ENCODE measurements at places on chromosomes 7 and 10. TPM values are rescaled to one million over a fixed set of nuclear protein-coding genes. Genes with fewer than 3 reads are reported as not detected.

DNA sequence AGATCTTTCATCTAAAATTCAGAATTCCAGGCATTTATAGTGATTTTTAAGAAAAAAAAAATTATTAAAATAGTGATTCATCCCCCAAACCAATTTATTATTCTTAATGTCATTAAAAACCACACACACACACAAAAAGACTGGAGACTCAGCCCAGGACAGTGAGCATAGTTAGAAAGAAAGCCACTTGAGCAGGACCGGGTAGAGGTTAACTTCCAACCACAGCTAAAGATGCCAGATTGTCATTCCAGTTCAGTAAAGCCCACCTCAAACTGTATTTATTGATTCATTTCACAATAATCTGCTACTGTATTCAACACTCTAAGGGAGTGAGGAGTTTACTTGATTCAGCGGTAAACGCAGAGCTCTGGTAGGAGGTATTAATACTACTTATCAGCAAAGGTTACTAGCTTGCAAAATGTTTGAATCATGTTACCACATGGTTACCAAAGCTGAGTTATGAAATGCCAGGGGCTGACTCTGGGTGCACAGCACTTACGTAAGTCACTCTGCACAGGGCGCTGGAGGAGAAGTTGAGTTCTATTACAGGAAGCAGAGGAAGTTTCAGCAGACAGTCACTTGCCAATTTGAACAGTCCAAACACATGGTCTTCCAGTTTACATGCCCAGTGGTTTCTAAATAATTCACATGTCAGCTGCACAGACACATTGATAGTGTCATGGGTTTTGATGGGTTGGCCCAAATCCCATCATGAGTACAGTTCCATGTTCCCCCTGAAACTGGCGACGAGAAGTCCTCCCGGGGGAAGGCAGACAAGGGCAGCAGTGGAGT, 64.6 kb downstream of the KLF6 start:
- DNase-seq: no peak

CYP3A4 gene
- not detected for total RNA-seq

DNA sequence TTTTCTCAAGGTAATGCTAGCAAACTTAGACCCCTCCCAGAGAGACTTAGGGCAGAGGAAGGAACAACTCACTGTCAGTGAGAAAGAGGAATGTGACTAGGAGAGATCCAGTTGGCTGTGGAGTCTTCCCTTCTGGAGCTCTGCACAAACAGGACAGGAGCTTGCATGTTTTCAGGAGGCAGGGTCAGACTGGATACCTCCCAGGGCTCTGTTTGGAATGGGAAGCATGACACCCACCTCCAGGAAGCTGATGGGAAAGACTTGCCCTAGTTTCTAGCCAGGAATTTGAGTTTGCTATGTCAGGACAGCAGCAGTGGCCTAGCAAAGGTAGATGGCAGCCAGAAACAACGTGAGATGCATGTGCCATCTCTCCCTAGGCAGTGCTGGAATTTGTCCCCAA, 40.6 kb downstream of the GHRHR start:
- DNase-seq: no peak

PKD2L1 gene
- not detected for total RNA-seq

TMEM229A gene
- total RNA-seq: not detected

PRSS37 gene
- total RNA-seq: not detected

DNA sequence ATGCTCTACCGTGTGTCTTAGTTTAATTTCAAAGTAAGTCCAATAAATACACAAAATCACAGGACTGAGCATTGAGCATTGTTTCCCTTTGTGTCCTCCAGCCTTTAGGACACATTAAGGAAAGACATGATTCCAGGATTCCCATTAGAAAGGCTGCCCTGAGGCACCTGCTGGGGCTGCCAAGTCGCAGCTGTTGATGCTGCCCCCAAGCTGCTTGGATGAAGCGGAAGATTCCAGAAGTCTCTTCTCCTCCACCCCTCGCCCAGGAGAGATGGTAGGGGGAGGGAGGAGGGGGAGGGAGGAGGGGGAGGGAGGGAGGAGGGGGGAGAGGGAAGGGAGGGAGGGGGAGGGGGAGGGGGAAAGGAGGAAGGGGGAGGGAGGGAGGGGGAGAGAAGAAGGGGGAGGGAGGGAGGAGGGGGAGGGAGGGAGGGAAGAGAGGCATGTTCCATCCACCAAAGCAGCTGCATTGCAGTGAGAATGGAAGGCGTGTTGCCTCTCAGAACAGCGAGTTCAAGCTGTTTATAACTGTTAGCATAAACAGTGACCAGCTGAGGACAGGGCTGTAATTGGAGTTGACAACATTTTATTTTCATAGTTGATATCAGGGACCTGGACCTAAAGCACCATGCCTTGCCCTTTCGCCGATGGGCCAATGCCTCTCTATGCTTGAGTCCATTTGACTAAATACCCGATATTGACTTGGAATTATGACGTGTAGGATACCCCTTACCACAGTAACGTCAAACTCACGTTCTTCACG, 67.3 kb downstream of the DIP2C start:
- DNase-seq: no peak

Measured in kidney epithelial cell (primary cell).